ENCODE measurements at places on chromosomes 16 and 17.

DNA sequence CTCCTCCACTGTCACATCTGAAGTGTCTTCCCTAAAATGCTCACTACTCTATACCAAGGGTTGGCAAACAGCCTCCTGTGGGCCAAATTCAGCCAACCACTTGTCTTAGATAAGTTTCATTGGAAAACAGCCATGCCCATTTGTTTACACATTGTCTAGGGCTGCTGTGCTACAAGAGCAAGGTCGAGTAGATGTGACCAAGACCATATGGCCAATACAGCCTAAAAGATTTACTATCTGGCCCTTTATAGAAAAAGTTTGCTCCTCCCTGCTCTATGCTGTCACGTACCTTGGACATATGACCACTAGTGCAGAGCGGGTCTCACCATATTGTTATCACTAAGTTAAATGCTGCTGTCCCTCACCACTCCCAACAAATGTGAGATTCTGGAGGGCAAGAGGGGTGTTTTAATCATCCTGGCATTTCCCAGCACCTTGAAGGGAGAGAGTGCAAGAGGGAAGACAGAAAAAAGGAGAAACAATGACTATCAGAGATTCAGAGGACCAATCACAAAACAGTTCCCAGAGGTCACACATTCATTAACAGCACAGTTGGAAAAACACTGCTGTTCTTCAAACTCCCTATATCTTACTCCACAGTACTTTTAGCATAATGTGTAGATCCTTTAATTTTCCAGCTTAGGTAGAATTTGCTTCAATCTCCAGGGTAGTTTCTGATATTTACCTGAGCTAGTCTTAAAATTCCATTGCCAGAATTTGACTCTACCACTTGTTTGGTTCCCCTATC, 13.2 kb downstream of the LSM12 start:
- no peak for DNase-seq

DNA sequence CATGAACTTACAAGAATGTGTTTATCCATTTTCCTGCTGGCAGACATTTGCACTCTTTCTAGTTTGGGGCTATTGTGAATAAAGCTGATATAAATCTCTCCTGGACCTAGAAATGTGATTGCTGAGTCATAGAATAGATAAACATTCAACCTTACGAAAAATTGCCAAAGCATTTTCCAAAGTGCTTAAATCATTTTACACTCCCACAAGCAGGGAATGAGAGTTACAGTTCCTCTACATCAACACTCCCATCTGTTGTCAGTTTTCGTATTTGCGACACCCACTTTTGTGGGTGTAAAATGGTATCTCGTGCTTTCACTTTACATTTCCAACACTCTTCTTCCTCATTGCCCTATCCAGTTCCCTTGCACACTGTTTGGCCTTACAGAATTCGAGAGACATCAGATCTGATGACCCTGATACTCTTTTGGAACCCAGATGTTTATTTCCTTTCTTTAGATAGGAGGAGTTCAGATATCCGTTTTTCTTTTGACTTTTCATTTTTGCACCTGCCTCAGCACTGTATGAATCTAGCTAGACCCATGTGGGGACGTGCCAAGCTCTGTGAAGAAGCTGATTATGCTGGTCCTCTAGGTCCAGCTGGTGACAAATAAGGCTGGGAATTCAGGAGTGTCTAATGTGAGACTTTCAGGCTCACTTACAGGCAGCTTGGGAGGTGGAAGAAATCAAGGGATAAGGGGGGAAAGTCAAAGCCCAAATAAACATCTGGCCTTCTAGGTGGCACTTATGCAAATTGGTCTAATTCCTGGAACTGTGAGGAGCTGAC, 14.0 kb downstream of the SOX9 start:
- DNase-seq = no peak

DNA sequence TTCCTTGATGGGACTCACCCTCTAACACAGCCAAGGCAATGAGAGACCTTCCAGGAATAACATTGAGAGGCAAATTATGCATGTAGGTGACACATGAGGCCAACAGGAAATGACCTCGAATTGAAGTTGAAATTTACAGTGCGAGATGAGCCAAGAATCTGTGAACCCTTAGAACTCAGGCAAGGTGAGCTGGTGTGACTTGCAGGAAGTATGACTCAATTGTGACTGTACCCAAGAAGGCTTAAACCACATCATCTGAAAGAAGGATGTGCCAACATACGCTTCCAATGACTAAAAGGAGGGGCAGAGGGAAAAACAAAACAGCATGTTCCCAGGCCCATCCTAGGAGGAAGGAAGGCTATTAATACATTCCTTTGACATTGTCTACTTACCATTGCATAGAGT, 44.8 kb downstream of the PITPNC1 start:
- no peak for DNase-seq

DNA sequence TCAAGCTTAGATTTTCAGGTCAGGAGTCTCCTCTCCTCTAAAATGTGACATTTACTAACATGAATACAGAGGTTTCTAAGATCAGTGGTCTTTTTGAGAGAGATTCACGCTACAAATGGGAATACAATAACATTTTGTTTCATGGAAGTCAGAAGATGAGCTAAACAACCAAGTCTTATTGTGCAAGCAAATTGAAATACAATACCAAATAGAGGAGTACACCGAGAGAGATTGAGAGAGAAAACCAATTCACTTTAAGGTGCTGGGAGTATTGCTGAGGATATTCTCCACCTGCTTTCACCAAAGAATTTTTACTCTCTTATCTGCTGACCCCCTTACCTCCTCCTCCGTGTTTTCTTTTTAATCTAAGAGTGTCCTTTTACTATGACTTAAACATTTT, 11.5 kb downstream of the VEZF1 start:
- peak; percentile 96 for DNase-seq

DNA sequence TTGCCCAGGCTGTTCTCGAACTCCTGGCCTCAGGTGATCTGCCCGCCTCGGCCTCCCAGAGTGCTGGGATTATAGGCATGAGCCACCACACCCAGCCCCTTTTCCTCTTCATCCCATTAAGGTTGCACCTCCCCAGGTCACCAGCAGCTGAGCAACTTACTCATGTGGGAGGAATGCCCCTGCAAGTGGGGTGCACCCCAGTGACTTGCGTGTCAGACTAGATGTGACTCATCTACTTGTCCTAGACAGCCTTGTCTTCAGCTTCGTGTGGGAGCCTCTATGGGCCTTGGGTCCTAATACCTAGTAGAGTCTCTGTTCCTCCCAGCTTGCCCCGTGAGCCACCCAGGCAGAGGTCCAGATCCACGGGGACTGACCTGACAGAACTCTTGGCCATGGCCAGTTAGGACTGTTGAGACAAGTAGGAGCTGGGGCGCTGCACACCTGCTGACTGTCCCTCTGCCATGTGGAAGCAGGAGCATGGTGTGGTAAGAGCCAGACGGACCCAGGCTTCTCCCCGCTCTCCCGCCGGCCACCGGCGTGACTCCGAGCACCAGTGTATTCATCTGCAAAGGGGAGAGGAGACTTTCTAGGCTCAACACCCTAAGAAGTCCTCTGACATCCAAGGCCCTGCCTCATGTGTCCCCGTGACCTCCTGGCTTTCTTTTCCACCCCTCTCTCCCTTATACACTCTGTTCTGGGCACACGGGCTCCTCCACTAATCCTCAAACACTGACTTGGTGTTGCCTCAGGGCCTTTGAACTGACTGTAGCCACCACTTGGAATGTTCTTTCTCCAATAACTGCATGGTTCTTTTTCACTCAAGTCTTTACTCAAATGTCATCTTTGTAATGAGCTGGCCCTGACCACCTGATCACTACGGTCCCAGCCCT, 11.6 kb upstream of the CBX4 start:
- no peak for DNase-seq

DNA sequence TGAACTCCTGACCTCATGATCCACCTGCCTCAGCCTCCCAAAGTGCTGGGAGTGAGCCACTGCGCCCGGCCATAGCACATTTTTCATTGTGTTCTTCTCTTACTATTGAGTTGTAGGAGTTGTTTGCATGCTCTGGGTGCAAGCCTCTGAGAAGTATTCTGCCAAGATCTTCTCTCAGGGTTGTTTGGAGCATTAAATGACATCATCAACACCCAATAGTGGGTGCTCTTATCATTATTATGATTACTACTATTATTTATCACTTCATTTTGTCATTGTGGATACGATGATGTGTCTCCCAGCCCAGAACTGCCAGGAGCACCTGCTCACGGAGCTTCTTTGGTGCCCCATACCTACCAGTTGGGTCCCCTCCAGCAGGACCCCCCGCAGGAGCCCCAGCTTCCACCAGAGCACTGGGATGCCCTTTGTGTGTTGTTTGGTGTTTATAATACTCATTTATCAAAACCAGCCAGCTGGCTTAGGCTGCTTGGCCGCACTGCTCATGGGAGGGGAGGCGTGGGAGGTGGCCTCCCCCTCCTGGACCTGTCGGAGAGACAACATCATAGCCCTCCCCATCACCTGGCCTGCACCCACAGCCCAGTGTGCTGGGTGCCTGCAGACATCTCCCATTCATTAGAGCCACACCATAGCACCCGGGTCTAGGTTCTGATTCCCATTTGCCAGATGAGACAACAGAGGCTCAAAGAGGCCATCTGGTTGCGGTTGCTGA, 12.9 kb upstream of the MAP2K3 start:
- DNase-seq = no peak

GRCh38 chr16:15856901-15857698, at the start of gene MYH11:
MYH11 (minus strand) TSS chr16:15857028; CDS start chr16:15838252, 18,776 bp downstream.
- DNase-seq = no peak

DNA sequence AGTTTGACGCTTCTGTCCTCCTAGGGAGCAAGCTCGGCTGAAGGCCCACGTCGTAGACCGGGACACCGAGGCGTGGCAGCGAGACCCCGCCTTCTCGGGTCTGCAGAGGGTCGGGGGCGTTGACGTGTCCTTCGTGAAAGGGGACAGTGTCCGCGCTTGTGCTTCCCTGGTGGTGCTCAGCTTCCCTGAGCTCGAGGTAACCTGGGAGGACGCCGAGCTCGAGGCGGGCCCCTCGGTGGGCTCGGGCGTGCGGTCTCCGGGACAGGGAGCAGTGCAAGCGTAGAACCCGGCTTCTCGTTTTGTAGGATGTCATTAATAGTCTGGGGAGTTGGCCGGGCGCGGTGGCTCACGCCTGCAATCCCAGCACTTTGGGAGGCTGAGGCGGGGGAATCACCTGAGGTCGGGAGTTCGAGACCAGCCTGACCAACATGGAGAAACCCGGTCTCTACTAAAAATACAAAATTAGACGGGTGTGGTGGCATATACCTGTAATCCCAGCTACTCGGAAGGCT, 715 bp downstream of the ENDOV start:
- DNase-seq = no peak

GRCh38 chr17:40491486-40491885, 9.9 kb downstream of the TNS4 start:
- DNase-seq = no peak

GRCh38 chr17:64250233-64250835, 12.7 kb downstream of the TEX2 start:
- DNase-seq = no peak

GRCh38 chr17:17844500-17844899, 7.7 kb upstream of the SREBF1 start:
- no peak for DNase-seq

DNA sequence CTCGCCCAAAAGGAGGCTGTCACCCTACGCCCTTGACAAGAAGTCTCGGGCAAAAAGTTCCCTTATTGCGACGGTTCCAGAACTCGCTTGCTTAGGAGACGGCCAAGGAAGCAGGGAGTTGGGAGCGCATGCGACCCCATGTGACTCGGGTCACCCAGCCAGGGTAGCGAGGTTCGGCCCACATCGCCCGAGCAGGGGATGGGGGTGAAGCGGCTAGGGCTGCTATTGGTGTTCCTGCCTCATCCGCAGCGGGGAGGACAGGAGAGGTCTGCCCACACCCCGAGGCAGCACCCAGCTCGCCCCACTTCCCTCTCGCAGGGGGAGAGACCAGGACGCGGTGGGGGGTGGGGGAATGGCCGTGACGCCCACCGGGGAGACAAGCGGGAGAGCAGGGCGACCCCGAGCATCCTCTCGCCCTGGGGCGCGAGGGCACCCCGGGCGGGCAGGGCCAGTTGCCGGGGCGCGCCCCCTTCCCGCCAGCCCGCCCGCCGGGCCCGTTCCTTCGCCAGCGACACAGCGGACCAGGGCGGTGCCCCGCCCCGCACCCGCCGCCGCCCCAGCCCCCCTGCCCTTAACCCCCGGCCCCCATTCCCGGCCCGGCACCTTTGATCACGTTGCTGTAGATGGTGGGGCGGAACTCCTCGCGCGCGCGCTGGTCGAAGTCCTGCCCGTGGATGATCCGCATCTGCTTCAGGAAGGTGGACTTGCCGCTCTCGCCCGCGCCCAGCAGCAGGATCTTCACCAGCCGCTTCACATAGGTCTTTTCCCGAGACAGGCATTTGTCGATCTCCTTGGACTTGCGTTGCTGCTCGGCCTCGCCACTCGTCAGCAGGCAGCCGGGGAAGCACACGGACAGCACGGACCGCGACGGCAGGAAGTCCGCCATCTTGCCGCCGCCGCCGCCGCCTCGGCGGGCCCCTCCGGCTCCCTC, 567 bp downstream of the GNA13 start:
- DNase-seq = peak; percentile 86

DNA sequence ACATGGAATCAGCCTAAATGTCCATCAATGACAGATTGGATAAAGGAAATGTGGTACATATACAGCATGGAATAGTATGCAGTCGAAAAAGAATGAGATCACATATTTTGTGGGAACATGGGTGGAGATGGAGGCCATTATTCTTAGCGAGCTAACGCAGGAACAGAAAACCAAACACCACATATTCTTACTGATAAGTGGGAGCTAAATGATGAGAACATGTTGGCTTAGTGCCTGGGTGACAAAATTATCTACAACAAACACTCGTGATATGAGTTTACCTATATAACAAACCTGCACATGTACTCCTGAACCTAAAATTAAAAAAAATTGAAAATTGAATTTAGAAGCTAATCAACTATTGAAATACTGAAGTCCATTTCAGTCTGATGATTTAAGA, 6.1 kb downstream of the ANKS4B start:
- DNase-seq = no peak

GRCh38 chr17:49456183-49456965, 38.7 kb upstream of the NGFR start:
- no peak for DNase-seq

DNA sequence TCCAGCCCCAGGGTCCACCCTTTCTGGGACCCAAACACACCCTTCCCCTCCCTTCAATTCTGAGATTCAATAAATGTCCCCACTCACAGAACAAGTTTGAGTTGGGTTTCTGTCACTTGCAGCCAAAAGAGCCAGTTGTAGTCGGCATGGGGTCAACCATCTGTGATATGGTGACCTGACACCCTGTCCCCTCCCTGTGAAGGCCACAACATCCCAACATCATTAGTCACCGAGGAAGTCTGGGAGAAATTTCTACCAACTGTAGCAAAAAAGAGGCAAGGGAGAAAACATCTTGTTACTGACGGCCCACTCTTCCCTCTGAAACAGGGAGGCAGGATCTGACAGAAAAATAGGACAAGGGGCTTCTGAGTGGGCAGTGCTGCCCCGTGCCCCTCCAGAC, 638 bp upstream of the LYZL6 start:
- DNase-seq = no peak

DNA sequence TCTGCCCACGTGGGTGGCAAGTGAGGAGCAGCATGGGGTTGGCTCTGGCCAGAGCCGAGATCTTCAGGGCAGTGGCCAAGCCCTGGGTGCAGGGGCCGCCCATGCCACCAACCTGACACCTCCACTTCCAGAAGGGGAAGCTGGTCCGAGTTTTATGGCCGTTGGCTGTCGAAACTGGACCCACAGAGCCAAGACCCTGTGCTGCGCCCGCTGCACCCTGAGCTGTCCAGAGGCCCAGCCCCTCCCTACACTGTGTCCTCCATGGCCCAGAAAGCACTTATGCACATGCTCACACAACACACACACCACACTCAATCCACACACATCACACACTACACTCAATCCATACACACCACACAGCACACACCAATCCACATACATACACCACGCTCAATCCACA, 33.9 kb upstream of the RPTOR start:
- DNase-seq = no peak

- DNase-seq = no peak
These were observed 6.7 kb upstream of the ANKFN1 start for GRCh38 chr17:56146534-56146933.

All from pons (tissue), 1 donor.